ENCODE measurements at places on chromosomes 7 and 10. TPM values are rescaled to one million over a fixed set of nuclear protein-coding genes. Genes with fewer than 3 reads are reported as not detected.

SPAG6 gene
- 8.9 TPM for total RNA-seq

TAS2R40 gene
- total RNA-seq = not detected

HOXA11 gene
- total RNA-seq = not detected

PHKG1 gene
- 1.2 TPM for total RNA-seq

MYL7 gene
- total RNA-seq = 1.5 TPM

TRPV5 gene
- total RNA-seq = 0.13 TPM

GJD4 gene
- total RNA-seq = 0.24 TPM

C10orf105 gene
- total RNA-seq = not detected

FXYD4 gene
- not detected for total RNA-seq

MYOZ1 gene
- 0.31 TPM for total RNA-seq

PARD3 gene
- total RNA-seq = 85.3 TPM

SPDYE8 gene
- total RNA-seq = 0.22 TPM

GNGT1 gene
- not detected for total RNA-seq

AKR1E2 gene
- 10.0 TPM for total RNA-seq

All from progenitor cell of endocrine pancreas (in vitro differentiated cells).